ENCODE measurements at places on chromosomes 3 and 15.

- DNase-seq: no peak
Observed at GRCh38 chr15:77825252-77825542, 192.5 kb upstream of the LINGO1 start.

- no peak for DNase-seq
Observed at GRCh38 chr15:48119277-48119676, 1.5 kb upstream of the SLC24A5 start.

- DNase-seq: peak; percentile 53
Observed at GRCh38 chr3:197750396-197750831, 731 bp downstream of the FYTTD1 start.

- no peak for DNase-seq
Observed at GRCh38 chr3:37899711-37900306, 38.1 kb downstream of the CTDSPL start.
